Psoas muscle (tissue), 8 donors: ENCODE measurements at places on chromosomes 6 and 20. TPM values are rescaled to one million over a fixed set of nuclear protein-coding genes. Genes with fewer than 3 reads are reported as not detected.

SPAG4 gene
- 1.1 TPM for polyA plus RNA-seq

ZC2HC1B gene
- not detected for polyA plus RNA-seq

GPX5 gene
- polyA plus RNA-seq = not detected

BPI gene
- polyA plus RNA-seq = not detected

DEF6 gene
- polyA plus RNA-seq = 0.69 TPM

GINS1 gene
- 0.07 TPM for polyA plus RNA-seq

SMLR1 gene
- polyA plus RNA-seq = not detected

PRL gene
- polyA plus RNA-seq = not detected

IDH3B gene
- polyA plus RNA-seq = 166 TPM

THEMIS gene
- polyA plus RNA-seq = not detected

MYCT1 gene
- 7.3 TPM for polyA plus RNA-seq

CRISP3 gene
- not detected for polyA plus RNA-seq

RCAN2 gene
- polyA plus RNA-seq = 15.8 TPM

SLC22A2 gene
- 0.06 TPM for polyA plus RNA-seq

TSPO2 gene
- not detected for polyA plus RNA-seq

EYS gene
- not detected for polyA plus RNA-seq

RAET1E gene
- polyA plus RNA-seq = 17.2 TPM

PARD6B gene
- polyA plus RNA-seq = 0.44 TPM

PPP2R5D gene
- 27.1 TPM for polyA plus RNA-seq

STMN3 gene
- polyA plus RNA-seq = 1.0 TPM

ZC3H12D gene
- polyA plus RNA-seq = 0.17 TPM

DOP1A gene
- 7.5 TPM for polyA plus RNA-seq

COQ3 gene
- polyA plus RNA-seq = 19.6 TPM

FNDC11 gene
- polyA plus RNA-seq = not detected

EPB41L1 gene
- 4.2 TPM for polyA plus RNA-seq

SRMS gene
- not detected for polyA plus RNA-seq

PBOV1 gene
- not detected for polyA plus RNA-seq

SUMO4 gene
- 0.16 TPM for polyA plus RNA-seq

RAET1L gene
- polyA plus RNA-seq = not detected

BANF2 gene
- polyA plus RNA-seq = not detected

RIPPLY2 gene
- not detected for polyA plus RNA-seq

ZSCAN23 gene
- 0.08 TPM for polyA plus RNA-seq

CD83 gene
- polyA plus RNA-seq = 0.71 TPM
